ENCODE measurements at places on chromosomes 5 and 9.

- DNase-seq, result peak; percentile 64
These were observed 6.9 kb upstream of the OTP start for GRCh38 chr5:77645158-77645994.

GRCh38 chr5:30638899-30639298 lies 554.6 kb upstream of the CDH6 start:
- no peak for DNase-seq

DNA sequence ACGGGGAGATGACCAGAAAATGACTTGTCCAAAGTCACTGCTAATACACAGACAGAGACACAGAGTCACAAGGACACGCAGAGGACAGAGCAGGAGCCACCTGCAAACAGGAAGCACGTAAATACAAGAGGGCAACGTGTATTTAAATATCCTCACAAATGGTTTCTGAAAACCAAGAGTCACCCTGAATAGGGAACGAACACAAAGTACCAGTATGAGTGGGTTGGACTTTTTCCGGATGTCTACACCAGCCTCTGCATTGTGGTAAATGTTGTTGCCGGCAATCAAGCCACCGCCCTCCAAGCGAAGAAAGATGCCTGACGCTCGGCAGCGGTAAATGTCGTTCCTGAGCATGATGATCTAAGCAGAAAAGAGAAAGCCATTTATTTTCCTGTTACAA lies 44.5 kb downstream of the FBXO10 start:
- DNase-seq, result no peak

DNA sequence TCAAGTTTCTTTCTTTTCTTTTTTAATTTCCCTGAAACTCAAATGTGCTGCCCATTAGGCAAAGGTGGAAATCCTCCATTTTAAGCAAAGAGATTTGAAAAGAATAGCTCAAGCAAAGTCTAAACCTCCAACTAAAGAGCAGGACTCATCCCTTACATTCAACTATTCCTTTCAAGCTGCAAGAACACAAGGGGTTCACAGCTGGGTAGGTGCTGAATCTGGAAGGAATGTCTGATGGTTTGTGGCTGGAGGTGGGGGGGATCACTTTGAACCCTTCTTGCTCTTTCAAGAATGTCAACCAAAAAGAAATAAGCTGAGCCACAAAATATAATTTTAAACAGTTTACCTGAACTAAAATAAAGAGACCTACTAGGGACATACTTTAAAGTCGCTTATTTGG lies 375.7 kb upstream of the CDH10 start:
- no peak for DNase-seq

DNA sequence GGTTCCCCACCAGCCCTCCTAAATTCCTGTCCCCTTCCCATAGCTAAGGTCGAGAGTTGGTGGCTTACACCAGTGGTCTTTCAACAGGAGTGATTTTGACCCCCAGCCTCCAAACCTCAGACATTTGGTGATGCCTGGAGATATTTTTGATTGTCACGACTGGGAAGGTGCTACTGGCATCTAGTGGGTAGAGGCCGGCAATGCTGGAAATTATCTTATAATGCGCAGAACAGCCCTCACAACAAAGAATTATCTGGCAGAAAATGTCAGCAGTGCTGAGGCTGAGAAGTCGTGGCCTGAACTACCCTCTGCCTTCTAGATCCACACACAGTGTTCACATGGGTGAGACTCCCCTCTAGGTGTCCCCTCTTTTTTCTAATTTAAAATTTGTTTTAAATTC lies 69.6 kb downstream of the IL31RA start:
- DNase-seq, result peak; percentile 21

DNA sequence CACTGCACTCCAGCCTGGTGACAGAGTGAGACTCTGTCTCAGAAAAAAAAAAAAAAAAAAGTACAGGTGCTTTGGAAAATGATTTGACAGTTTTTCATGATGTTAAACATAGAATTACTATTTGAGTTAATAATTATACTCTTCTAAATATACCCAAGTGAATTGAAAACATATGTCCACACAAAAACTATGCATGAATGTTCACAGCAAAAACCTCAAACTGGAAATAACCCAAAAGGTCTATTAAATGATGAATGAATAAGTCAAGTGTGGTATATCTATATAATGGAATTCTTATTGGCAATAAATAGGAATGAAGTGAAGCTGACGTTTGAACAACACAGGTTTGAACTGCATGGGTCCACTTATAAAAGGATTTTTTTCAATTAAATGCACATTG lies 207.2 kb upstream of the DAB2 start:
- no peak for DNase-seq

GRCh38 chr9:133709015-133709611 lies 29.0 kb downstream of the SARDH start:
- peak; percentile 97 for DNase-seq

- DNase-seq, result no peak
These were observed 164.9 kb downstream of the SEMA6A start for GRCh38 chr5:116409591-116410296.

DNA sequence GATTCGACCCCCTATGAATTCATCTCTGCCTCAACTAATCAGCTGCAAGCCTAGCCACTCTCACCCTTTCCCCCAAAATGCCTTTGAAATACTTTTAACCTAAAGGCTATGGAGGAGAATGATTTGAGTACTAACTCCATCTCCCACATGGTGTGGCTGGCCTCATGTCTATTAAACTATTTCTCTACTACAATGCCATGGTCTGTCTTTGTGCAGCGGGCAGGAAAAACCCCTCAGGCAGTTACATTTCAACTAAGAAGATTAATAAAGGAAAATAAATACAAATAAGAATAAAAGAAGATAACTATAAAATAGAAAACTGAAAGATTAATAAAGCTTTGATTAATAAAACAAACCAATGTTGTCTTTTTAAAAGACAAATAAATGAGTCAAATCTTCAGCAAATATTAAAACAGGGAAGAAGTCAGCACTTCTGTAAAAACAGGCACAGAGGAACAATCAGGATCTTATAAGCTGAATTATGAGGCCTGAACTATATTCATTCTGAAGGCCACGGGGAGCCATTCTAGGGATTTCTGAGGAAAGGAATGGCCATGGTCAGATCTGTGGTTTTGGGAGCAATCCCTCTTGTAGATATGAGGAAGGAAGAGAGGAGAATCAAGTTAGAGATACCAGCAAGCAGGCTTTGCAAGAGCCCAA lies 116.1 kb upstream of the SLC12A2 start:
- no peak for DNase-seq

DNA sequence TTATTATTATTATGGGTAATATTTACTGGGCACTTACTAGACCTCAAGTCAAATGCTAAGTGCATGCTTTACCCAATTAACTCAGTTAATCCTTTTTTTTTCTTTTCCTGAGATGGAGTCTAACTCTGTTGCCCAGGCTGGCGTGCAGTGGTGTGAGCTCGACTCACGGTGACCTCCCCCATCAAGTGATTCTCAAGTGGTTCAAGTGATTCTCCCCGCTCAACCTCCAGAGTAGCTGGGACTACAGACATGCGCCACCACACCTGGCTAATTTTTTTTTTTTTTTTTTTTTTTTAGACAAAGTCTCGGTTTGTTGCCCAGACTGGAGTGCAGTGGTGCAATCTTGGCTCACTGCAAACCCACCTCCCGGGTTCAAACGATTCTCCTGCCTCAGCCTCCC lies 69.1 kb downstream of the CXXC5 start:
- DNase-seq, result no peak

- no peak for DNase-seq
These were observed 23.6 kb downstream of the COL27A1 start for GRCh38 chr9:114178756-114179450.

DNA sequence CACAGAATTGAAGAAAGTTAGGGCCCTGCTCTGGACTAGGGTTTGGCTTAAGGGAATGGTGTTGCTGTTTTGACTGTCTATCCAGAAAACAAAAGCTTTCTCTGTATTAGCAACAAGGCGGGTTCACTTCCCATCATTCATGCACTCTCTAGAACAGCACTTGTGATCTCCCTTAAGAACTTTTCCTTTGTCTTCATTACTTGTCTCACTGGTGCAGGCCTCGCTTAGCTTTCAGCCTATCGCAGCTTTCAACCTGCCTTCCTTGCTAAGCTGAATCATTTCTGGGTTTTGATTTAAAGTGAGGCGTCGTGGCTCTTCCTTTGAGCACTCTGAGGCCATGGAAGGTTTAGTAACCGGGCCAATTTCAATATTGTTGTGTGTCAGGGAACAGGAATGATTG lies 35.2 kb upstream of the LPCAT1 start:
- DNase-seq, result no peak

DNA sequence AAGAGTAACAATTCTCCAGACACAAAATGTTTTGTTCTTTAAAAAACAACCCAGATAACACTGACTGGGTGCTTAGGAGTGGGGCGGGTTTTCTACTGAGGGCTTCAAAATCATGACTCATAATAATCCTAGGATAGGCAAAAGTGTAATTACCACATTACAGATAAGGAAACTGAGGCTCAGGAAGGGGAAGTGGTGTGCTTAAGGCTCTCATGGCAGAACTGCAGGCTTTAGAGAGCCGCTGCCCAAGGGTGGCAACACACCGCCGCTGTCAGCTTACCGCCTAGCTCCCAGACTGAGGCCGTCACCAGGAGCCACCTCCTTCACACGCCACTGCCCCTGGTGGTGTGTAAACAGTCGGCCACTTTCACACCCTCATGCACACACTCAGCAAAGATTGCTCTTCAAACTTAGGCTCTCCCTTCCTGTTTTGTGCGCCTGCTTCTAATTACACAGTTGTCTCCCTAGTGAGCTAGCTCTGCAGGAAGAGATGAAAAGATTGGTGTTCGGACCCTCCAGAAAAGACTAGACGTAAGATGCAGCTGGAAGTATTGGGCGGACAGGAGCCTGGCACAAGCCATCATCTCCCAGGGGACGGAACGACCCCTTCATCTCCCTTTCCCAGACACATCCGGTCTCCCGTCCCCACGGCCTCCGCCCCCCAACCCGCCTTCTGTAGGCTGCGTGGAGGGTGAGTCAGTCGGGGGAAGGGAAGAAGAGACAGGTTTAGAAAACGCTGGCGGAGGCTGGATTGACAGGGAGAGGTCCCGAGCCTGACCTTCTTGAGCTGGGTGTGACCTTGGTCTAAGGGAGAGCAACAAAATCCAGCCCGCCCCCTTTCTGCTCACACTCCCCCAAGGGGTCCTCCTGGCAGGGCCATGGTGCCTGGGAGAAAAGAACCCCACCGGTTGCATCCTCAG lies 162.7 kb downstream of the SYK start:
- no peak for DNase-seq

- DNase-seq, result no peak
These were observed 423.0 kb downstream of the DIRAS2 start for GRCh38 chr9:90219548-90220118.

DNA sequence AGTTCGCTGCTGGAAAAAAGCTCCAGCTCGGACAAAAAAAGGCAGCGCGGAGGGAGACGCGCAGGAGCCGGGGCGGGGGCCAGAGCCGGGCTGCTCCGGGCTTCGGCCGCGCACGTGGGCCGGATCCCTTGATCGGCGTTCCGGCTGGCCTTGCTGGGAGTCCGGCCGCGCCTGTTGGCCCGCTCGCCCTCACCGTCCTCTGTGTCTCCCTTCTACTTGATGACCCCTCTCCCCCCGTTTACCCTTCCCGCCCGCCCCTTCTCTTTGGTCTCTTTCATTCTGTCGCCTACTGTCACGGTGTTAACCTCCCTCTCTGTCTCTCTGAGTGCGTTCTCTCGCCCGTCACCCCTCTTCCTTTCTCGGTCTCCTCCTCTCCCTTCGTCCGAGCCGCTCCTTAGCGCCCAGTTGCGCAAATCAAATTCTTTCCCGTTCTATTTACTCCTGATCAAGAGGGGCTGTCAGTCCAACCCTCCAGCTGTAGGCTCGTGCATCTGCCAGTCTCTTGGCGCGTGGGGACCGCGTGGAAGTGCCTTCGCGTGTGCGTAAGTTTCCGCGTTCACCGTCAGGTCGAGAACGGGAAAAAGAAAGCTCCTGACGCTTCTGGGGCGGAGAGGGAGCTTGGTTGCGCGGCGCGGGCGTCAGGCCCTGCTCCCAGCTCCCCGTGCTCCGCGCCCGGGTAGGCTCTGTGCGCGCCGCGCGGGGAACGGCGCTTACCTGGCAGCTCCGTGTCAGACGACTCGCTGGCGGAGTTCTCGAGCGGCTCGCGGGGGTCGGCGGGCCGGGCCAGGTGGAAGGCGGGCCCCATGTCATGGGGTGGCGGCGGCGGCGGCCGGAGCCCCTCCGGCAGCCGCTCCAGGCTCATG lies 798 bp downstream of the PITX1 start:
- DNase-seq, result no peak
